CD8-positive, alpha-beta memory T cell (primary cell): ENCODE measurements at places on chromosomes 2 and 18. TPM values are rescaled to one million over a fixed set of nuclear protein-coding genes. Genes with fewer than 3 reads are reported as not detected.

Gene ZNF396
- 0.87 TPM for polyA plus RNA-seq

Gene ASIC4
- not detected for polyA plus RNA-seq

Gene BOLL
- polyA plus RNA-seq, result not detected

Gene C2orf78
- not detected for polyA plus RNA-seq

Gene REG1A
- not detected for polyA plus RNA-seq

Gene DSG4
- polyA plus RNA-seq, result not detected

Gene DPP4
- 71.7 TPM for polyA plus RNA-seq

Gene RAD51AP2
- not detected for polyA plus RNA-seq

Gene TMEM163
- 0.45 TPM for polyA plus RNA-seq

Gene POLR1B
- polyA plus RNA-seq, result 24.3 TPM

Gene VAMP5
- polyA plus RNA-seq, result 151 TPM

Gene MTCL1
- polyA plus RNA-seq, result not detected

Gene ABCG5
- polyA plus RNA-seq, result not detected

Gene GALNT13
- not detected for polyA plus RNA-seq

DNA sequence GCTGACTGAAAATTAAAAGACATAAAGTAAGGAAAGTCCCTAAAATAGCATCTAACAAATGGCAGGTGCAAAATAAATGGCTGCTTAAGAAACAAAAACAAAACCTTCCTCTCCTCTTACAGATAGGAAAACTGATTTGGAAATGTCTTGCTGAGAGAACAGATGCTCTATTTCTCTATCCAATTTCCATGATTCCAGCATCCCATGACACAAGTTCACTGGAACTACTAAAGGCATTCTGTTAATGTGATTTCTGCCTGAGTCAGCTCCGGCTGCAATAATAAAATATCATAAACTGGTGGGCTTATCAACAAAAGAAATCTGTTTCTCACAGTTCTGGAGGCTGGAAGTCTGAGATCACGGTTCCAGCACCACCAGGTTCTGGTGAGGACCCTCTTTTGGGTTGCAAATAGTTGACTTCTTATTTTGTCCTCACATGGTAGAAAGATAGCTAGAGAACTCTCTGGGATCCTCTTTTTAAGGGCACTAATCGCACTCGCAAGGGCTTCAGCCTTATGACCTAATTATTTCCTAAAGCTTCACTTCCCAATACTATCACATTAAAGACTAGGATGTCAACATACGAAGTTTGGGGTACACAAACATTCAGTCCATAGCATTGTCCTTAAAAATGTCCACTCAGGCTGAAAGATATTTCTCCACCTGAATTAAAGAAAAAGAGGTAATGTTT lies 78.2 kb upstream of the GALNT3 start:
- no peaks in the 10 kb centered on the region for H3K36me3 ChIP-seq
- no peak overlapping the region for H3K4me3 ChIP-seq
- H3K4me1 ChIP-seq, result peaks cover 3% of the 10 kb centered on the region

DNA sequence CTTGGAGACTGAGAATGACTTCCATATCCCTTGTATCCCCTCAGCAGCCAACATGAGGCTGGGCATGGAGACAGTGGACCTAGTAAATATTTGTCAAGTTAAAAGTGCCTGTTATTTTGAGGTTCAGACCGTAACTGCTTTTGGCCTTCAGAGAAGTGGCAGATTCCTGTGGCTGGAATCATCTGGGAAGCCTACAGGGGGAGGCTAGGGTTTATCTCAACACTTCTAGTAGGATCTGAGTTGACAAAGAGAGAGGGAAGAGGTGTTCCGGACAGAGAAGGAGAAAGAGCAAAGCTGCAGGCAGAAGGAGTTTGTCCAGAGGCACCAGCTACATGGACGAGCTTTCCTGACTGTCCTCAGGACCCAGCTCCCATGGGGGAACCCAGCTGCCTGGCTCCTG lies 27.0 kb downstream of the SLC14A2 start:
- no peaks in the 10 kb centered on the region for H3K27me3 ChIP-seq
- no peak overlapping the region for H3K4me3 ChIP-seq
- H3K27ac ChIP-seq, result no peak overlapping the region
- H3K4me1 ChIP-seq, result no peaks in the 10 kb centered on the region
- no peaks in the 10 kb centered on the region for H3K36me3 ChIP-seq
- no peak for DNase-seq

DNA sequence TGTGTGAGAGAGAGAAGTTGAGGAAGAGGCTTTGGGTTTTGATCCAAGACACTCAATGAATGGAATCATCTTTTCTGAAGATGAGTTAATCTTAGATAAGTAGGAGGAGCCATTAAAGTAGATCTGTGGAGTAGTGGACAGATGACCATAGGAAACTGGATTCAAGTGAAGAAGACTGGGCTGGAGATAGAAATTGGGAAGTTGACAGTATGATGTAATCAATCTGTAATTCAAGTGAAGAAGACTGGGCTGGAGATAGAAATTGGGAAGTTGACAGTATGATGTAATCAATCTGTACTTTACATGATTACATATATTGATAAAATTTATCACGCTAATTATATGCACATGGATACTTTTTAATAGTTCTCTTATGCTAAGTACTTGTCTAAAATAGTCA lies 92.8 kb downstream of the PHLPP1 start:
- no peaks in the 10 kb centered on the region for H3K4me1 ChIP-seq
- H3K27ac ChIP-seq, result no peak overlapping the region
- no peaks in the 10 kb centered on the region for H3K36me3 ChIP-seq

GRCh38 chr2:187475499-187476248 lies 27.6 kb upstream of the CALCRL start:
- H3K36me3 ChIP-seq, result no peaks in the 10 kb centered on the region
- no peak overlapping the region for H3K4me3 ChIP-seq
- DNase-seq, result no peak
- H3K27me3 ChIP-seq, result no peaks in the 10 kb centered on the region
- no peaks in the 10 kb centered on the region for H3K4me1 ChIP-seq
- no peak overlapping the region for H3K27ac ChIP-seq

GRCh38 chr2:85736456-85737355 lies 17.1 kb upstream of the ATOH8 start:
- H3K4me1 ChIP-seq, result no peaks in the 10 kb centered on the region
- DNase-seq, result no peak
- no peaks in the 10 kb centered on the region for H3K36me3 ChIP-seq

GRCh38 chr2:40165509-40165844 lies 286.4 kb downstream of the SLC8A1 start:
- H3K36me3 ChIP-seq, result no peaks in the 10 kb centered on the region
- H3K27ac ChIP-seq, result no peak overlapping the region
- DNase-seq, result no peak
- H3K4me1 ChIP-seq, result no peaks in the 10 kb centered on the region
- no peak overlapping the region for H3K4me3 ChIP-seq
- H3K27me3 ChIP-seq, result no peaks in the 10 kb centered on the region

- no peaks in the 10 kb centered on the region for H3K36me3 ChIP-seq
- H3K27me3 ChIP-seq, result no peaks in the 10 kb centered on the region
- DNase-seq, result no peak
- no peak overlapping the region for H3K27ac ChIP-seq
- H3K4me1 ChIP-seq, result peaks cover 41% of the 10 kb centered on the region
Observed at GRCh38 chr2:25340181-25340921, 1.4 kb downstream of the DNMT3A start.

GRCh38 chr18:10100941-10101701 lies 187.3 kb downstream of the VAPA start:
- H3K36me3 ChIP-seq, result no peaks in the 10 kb centered on the region
- no peak for DNase-seq
- H3K4me3 ChIP-seq, result no peak overlapping the region
- H3K27me3 ChIP-seq, result no peaks in the 10 kb centered on the region
- H3K4me1 ChIP-seq, result no peaks in the 10 kb centered on the region
- no peak overlapping the region for H3K27ac ChIP-seq

DNA sequence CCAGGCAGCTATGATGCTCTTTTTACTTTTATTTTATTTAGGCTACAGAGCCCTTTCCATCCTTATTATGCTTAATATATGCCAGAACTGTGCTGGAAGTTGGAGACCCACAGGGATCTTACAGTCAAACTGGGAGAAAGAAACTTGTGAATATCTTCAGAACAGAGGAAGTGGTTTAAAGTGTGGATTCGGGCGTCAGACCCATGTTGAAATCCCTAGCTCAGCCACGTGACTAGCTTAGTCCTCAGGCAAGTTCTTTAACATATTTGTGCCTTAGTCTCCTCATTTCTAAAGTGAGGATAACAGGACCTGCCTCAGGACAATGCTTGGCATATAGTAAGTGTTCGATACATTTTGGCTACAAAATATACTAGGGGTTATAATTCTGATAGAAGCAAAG lies 59.1 kb downstream of the MAP3K20 start:
- no peak overlapping the region for H3K27ac ChIP-seq
- no peak overlapping the region for H3K4me3 ChIP-seq
- H3K27me3 ChIP-seq, result no peaks in the 10 kb centered on the region
- H3K36me3 ChIP-seq, result no peaks in the 10 kb centered on the region
- H3K4me1 ChIP-seq, result peaks cover 15% of the 10 kb centered on the region
- no peak for DNase-seq

- H3K4me1 ChIP-seq, result no peaks in the 10 kb centered on the region
- no peak overlapping the region for H3K27ac ChIP-seq
- H3K4me3 ChIP-seq, result no peak overlapping the region
- H3K36me3 ChIP-seq, result no peaks in the 10 kb centered on the region
Observed at GRCh38 chr2:207891086-207891844, 121.6 kb upstream of the FZD5 start.

DNA sequence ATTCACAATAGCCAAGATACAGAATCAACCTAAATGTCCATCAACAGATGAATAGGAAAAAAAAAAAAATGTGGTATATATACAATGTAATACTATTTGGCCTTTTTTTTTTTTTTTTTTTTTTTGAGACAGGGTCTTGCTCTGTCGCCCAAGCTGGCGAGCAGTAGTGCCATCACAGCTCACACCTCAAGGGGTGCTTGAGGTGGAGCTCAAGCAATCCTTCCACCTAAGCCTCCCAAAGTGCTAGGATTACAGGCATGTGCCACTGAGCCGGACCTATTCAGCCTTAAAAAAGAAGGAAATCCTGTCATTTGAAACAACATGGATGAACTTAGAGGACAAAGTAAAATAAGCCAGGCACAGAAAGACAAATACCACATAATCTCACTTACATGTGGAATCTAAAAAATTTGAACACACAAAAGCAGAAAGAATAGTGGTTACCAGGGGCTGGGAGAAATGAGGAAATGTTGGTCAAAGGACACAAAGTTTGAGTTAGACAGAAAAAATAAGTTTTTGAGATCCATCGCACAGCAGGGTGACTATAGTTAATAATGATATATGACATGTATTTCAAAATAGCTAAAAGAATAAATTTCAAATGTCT lies 26.0 kb downstream of the TLK1 start:
- no peak overlapping the region for H3K4me3 ChIP-seq
- no peak for DNase-seq
- H3K4me1 ChIP-seq, result peaks cover 24% of the 10 kb centered on the region
- no peaks in the 10 kb centered on the region for H3K27me3 ChIP-seq
- no peaks in the 10 kb centered on the region for H3K36me3 ChIP-seq

- H3K4me1 ChIP-seq, result no peaks in the 10 kb centered on the region
- H3K4me3 ChIP-seq, result no peak overlapping the region
- no peaks in the 10 kb centered on the region for H3K36me3 ChIP-seq
- H3K27ac ChIP-seq, result no peak overlapping the region
- no peak for DNase-seq
- no peaks in the 10 kb centered on the region for H3K27me3 ChIP-seq
Observed at GRCh38 chr2:212791569-212791968, 253.0 kb upstream of the ERBB4 start.

- H3K27ac ChIP-seq, result no peak overlapping the region
- H3K4me3 ChIP-seq, result no peak overlapping the region
- H3K27me3 ChIP-seq, result peaks cover 27% of the 10 kb centered on the region
- no peak for DNase-seq
Observed at GRCh38 chr2:170711196-170711773, 3.9 kb upstream of the SP5 start.

DNA sequence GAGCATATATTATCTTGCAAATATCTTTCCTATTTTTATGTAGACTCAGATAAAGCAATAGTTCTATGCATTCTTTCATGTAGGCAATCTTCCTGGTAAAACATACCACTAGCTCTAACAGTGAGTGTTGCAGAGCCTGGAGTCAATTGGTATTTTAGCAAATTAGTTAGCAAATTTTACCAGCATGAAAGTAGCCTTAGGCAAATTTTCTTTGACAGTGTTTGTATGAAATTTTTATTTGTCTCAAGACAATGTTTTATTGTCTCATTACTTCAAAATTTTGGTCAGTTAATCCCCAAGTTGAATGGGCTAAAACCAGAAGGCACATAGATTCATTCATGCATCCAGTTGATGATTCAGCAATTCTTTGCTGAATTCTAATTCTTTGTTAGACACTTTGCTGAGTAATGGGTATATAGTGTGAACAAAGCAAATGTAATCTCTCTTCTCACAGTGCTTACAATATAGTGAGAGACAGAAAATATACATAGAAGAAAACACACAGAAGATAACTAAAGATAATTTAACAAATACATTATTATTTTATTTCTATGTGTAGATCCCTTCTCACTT lies 27.1 kb downstream of the SLC38A11 start:
- no peak overlapping the region for H3K27ac ChIP-seq
- no peak for DNase-seq
- H3K36me3 ChIP-seq, result no peaks in the 10 kb centered on the region

GRCh38 chr2:181954538-181954883 lies 31.1 kb upstream of the PPP1R1C start:
- H3K4me3 ChIP-seq, result no peak overlapping the region
- no peaks in the 10 kb centered on the region for H3K27me3 ChIP-seq
- DNase-seq, result no peak
- H3K27ac ChIP-seq, result no peak overlapping the region
- H3K36me3 ChIP-seq, result no peaks in the 10 kb centered on the region

- H3K36me3 ChIP-seq, result no peaks in the 10 kb centered on the region
- no peak overlapping the region for H3K4me3 ChIP-seq
- no peak for DNase-seq
- H3K27ac ChIP-seq, result no peak overlapping the region
- H3K27me3 ChIP-seq, result peaks cover 33% of the 10 kb centered on the region
Observed at GRCh38 chr18:36296650-36297416, 680 bp upstream of the FHOD3 start.

DNA sequence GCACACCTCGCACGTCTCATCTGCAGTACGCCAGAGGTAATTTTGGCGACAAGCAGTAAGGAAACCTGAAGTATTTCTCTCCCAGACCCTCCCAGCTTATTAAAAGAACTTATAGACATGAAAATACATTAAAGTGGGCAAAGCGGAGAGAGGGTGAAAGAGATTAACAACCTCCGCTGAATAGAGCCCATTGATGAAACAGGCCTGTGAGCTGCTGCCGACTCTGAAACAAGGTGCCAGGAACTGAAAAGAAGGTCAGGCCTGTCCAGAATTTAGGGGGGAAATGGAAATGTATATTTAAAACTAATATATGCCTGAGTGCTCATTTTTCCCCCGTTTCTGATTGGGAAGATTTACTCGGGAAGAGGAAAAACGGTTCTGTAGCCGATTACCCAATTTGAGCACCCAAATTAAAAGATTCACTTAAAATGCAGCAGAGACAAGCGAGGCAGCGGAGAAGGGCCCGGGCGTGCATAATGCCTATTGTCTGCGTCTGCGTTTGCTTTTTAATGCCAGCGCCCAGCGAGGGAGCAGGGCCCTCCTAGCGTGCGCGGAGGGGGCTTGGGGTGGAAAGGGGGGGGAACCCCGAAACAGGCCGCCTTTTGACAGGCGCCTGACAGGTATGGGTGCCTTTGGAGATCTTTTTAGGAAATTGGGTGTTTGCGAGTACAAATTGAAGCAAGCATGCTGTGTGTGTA lies 316.2 kb downstream of the GBX2 start:
- H3K36me3 ChIP-seq, result no peaks in the 10 kb centered on the region
- no peak overlapping the region for H3K27ac ChIP-seq
- H3K4me3 ChIP-seq, result no peak overlapping the region
- no peak for DNase-seq
- no peaks in the 10 kb centered on the region for H3K4me1 ChIP-seq
- no peaks in the 10 kb centered on the region for H3K27me3 ChIP-seq

GRCh38 chr2:138787053-138787666 lies 7.0 kb upstream of the NXPH2 start:
- no peak for DNase-seq
- no peaks in the 10 kb centered on the region for H3K4me1 ChIP-seq
- H3K27me3 ChIP-seq, result no peaks in the 10 kb centered on the region
- H3K36me3 ChIP-seq, result no peaks in the 10 kb centered on the region
- H3K27ac ChIP-seq, result no peak overlapping the region
